ENCODE measurements at places on chromosomes 2 and 18.

DNA sequence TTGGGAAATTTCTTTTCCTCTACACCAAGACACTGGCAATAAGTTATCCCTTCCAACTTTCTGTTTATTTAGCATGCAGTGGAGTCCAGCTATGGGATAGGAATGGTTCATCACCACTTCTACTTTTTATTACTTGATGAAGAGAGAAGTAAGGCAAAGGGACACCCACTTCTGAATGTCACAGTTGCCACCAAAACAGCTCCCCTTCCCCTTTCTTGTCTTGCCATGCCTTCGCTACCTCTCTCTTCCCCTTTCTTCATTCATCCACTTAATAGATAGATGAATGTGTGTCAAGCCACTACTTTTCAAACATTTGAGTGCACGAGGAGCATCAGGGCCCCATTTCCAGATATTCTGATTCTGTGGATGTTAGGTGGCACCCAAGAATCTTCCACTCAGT lies 59.6 kb downstream of the KCTD18 start:
- no peak for DNase-seq

- DNase-seq = peak; percentile 74
Measured at GRCh38 chr18:67199993-67200617, 316.4 kb downstream of the DSEL start.

GRCh38 chr18:13494871-13495445 lies 231.4 kb downstream of the FAM210A start:
- DNase-seq = no peak

- DNase-seq = no peak
Measured at GRCh38 chr2:42256505-42256904, 87.4 kb downstream of the EML4 start.

GRCh38 chr2:50355891-50356290 lies 676.0 kb downstream of the NRXN1 start:
- no peak for DNase-seq

DNA sequence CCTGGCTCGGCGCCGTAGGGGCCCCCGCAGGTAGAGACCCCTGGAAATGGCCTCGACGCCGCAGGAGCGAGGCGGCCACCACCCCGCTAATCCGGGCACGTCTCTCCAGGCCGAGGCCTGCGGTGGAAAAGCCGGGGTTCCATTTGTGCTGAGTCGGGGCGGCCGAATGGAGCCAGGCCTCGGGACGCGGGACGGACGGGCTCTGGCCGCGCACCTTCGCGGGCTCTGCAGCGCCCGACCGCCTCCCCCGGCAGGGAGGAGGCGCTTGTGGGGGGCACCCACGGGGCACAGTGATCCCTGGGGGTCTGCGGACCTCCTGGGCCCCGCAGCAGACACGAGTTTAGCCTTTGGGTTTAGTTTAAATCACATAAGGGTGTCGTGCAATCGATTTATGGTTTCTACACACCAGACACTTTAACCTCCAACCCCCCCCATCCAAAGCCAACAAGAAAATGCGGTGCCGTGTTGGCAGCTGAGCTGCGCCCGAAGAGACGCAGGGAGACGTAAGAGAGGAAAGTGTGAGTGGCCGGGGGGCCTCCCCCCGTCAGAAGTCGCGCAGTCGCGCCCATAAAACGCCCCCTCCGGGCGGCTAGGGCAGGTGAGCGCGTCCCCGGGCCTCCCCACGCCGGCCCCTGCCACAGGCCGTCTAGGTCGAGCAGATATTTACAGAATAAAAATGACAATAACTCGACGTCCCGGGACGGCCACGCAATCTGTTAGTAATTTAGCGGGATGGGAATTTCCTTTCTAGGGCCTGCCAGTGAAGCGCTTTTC lies 1.0 kb upstream of the NFATC1 start:
- DNase-seq = no peak
